CD4-positive, alpha-beta T cell treated with Interleukin-1 beta for 1 hour (primary cell): ENCODE measurements at places on chromosomes 11 and 22.

DNA sequence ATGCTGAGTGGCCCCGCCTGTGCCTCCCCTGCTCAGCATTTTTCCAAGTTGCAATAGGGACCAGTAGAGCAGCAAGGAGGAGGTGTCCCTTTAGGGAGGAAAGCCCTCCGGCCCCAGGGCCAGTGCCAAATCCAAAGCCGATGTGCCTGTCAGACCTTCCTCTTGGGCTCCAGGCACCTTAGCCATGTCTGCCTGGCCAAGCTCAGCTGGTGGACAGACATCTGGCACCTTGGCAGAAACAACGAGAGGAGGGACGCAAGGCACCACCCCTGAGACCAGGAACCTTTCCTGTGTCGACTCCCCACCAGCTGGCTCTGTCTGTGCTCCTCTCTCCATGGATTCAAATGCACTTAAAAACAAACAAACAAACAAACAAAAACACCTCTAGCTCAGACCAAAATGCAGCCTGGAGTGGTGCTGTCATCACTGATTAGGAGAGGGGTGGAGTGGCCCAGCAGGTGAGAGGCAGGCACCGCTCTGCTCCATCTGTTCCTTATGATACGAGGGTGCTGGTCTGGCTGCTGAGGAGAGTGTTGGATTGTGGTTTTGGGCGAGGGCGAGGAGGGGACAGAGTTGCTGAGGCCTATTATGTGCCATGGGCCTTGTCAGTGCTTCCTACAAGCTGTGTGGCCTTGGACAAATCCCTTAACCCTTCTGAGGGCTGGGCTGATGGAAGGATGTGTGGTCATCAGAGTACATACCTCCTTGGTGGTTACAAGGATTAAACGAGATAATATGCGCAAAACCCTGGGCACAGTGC lies 46.2 kb downstream of the TP53I11 start:
- DNase-seq = no peak

DNA sequence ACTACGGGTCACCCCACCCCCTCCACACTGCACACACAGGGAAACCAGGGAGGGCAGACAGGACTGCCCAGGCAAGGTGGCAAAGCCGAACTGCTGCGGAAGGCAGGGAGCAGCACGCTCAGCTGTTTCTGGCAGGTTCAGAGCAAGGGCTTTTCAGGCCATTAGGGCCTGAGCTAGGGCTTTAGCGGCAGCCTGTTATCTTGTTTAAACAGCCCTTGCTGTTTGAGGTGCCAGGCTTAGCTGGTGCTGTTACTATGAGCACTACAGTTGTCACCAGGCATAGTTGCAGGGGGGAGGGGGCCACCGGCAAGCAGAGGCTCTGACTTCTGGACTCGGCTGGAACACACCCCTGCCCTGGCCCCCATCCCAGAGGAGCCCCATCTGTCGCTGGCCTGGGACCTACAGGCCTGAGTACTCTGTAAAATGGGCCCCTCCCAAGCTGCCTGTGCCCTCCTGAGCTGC lies 34.9 kb downstream of the RSPH14 start:
- DNase-seq = no peak

- DNase-seq = no peak
These were observed 134.5 kb downstream of the PLEKHA7 start for GRCh38 chr11:16879690-16880089.

DNA sequence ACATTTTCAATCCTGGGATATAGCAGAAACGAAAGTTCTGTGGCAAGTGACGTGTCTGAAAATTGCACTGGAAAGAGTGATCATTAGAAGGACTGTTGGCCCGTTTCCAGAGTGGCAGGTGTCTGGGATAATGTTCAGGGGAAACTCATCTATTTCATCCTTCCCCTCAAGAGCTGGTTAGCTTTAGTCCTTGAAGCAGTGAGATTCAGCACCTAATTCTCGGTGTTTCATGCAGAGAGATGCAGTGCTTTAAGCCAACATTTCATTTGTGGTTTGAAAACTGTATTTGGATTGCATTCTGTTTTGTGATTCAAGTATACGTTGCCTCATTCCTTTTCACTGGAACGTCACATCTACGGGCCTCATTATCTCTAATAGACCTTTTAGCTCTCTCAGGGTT lies 205.0 kb upstream of the RAG2 start:
- no peak for DNase-seq

- no peak for DNase-seq
These were observed 28.5 kb upstream of the CCDC34 start for GRCh38 chr11:27391331-27392015.

DNA sequence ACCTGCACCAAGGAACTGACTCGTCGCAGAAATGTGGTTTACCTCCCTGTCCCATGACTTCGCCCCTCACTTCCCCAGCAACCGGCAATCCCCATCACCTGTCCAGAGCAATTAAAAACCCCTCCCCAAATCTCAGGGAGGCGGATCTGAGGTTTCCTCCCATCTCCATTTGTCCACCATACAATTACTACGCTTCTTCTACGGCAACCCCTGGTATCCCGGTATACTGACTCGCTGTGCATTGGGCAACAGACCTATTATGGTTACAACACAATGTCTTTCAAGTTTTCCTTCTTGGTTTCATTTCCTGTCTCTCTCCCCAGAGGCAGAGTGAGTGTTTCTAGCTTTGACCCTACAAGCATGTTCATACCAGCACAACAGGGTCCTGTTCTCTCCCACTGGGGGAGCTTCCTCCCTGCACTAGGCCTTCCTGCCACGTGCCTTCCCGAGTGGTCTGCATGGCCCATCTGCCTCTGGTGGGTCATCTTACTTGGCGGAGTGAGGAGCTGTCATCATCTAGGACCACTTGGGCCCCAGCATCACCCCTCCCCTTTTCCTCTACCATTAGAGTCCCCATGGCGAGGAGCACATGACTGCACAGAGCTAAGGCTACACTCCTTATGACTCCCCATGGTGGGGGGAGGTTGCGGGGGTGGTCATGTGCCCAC lies 30.3 kb upstream of the NAP1L4 start:
- DNase-seq = no peak

DNA sequence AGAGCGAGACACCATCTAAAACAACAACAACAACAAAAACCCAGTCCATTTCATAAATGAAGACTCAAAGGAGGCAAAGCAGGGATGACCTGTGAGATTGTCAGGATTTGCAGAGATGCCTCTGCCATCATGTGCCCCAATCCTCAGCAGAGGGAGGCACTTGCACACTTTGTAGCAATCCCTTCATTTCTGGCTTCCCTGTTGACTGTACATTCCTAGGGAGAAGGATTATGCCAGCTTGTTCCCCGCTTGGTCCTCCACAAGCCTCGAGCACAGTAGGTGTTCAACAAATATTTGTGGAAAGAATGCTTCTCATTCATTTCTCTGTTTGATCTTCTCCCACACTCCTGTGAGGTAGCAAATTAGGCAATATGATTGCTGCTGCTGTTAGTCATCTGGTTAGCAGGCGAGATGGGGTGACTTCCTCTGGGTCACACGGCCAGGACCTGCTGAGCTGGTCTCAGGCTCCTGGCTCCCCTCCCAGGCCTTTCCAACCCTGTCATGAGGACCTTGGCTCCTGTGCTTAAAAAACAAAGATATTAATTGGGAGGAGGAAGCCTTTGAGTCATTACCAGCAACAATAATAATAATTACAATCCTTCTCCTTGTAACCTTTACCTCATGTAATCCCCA lies 34.1 kb downstream of the LIF start:
- peak; percentile 68 for DNase-seq

DNA sequence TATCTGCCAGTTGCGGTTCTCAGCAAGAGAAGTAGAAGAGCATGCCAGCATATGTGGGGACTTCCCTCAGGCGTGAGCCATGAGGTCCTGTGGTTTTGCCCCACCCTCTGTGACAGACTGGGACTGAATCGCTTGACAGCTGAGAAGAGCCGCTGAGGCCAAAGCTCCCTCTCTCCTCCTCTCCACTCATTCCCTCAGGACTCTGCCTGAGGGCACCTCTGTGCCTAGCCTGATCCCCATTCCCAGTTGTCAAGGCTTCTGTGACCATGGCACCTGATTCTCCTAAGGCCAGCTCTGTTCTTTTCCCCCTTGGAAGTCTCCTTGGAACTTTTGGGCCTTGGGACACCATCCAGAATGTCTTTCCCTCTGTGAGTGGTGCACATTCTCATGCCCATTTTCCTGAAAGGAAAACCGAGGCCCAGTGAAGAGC lies 27.0 kb downstream of the ART5 start:
- peak; percentile 47 for DNase-seq

- DNase-seq = no peak
These were observed 8.3 kb upstream of the DCHS1 start for GRCh38 chr11:6663794-6664469.

DNA sequence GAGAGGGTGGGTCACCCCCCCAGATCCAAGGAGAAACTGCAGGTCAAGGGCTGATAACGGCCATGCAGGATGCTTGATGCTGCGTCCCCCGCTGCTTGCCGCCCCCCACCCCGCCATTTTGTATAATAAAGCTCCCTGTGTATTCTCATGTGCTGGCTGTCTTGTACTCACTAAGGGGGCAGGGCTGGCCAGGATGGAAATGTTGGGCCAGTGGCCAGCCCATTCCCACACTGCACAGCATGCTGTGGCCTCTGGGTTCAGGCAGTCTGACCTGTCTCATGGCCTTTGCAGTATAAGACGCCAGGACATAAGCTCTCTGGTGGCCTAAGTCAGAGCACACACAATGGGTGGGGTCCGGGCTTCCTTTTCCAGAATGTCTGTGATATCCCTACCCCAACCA lies 421 bp upstream of the PRR33 start:
- DNase-seq = no peak

- no peak for DNase-seq
These were observed 99.8 kb upstream of the ALX4 start for GRCh38 chr11:44409558-44410236.

DNA sequence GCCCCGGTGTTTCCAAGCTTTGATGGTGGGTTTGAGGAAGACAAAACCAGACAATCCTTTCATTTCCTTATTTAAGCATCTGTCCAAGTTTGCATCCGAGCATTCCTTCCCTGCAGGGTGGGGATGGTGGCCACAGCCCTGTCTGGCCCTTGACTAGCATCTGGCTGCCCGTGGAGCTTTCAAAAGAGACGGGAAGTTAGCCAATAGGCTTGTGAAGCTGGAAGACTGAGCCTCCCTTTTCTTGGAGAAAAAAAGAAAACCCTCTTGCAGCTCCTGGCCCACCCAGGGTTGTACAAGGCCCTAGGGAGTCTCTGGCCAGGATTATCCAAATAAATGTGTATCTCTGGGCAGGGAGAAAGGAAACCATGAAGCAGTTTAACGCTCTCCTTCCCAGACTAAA lies 60.6 kb downstream of the MICAL2 start:
- DNase-seq = no peak

DNA sequence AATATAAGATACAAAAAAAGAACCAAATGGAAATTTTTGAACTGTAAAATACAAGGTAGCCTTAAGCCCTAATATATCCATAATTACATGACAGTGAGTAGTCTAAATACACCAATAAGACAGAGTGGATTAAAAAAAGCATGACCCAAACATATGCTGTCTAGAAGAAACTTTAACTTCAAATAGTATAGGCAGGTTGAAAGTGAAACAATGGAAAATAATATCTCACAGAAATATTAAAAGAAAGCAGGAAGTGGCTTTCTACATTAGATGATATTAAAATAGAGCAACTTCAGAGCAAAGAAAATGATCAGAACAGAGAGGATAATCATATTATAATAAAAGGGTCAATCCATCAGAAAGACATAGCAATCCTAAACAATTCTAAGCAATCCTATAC lies 21.8 kb downstream of the DCUN1D5 start:
- DNase-seq = peak; percentile 19

- no peak for DNase-seq
These were observed 66.9 kb downstream of the KCNQ1 start for GRCh38 chr11:2511421-2512369.

- DNase-seq = no peak
These were observed 1.2 kb downstream of the SERGEF start for GRCh38 chr11:18011633-18012032.

- DNase-seq = no peak
These were observed 2.3 kb upstream of the OSBP start for GRCh38 chr11:59617876-59618275.

- no peak for DNase-seq
These were observed 5.0 kb downstream of the PLCB3 start for GRCh38 chr11:64256300-64256699.

DNA sequence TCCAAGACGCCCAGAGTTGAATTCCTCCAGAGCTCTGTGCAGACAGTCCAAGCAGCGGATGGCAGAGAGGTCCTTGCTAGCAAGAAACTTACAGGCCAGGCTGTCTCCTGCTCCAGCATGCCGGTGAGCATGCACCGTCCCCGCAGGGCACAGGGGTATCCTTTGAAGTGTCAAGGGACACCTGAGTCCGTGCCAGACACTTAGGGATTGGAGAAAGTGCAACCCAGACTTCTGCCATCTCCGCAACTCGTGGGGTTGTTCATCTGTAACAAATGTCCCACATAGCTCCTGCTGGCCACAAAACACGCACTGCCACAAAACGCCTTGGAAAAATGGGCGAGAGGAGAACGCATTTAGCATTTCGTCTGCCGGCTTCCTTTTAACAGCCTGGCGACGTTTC lies 13.3 kb downstream of the TSPO start:
- DNase-seq = no peak

DNA sequence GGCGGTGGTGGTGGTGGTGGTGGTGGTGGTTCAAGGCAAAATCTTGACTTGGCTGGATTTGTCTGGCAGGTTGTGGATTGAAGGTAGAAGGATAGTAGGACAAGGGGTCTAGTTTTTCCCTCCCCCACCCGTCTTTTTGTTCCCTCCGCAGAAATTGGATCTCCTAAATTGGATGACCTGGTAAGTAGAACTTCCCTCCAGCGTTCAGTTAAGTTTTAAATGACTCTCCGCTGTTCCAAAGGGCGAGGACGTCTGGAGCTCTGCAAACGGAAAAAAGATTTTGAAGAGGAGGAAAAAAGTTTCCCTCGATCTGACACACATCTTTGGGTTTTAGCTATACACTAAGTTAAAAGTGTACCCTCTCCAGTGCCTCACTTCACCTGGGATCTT lies 422 bp upstream of the LGR4 start:
- no peak for DNase-seq

- DNase-seq = no peak
These were observed 12.2 kb upstream of the VPS37C start for GRCh38 chr11:61173456-61173855.

GRCh38 chr11:17405232-17406005 lies 17.0 kb upstream of the KCNJ11 start:
- no peak for DNase-seq

DNA sequence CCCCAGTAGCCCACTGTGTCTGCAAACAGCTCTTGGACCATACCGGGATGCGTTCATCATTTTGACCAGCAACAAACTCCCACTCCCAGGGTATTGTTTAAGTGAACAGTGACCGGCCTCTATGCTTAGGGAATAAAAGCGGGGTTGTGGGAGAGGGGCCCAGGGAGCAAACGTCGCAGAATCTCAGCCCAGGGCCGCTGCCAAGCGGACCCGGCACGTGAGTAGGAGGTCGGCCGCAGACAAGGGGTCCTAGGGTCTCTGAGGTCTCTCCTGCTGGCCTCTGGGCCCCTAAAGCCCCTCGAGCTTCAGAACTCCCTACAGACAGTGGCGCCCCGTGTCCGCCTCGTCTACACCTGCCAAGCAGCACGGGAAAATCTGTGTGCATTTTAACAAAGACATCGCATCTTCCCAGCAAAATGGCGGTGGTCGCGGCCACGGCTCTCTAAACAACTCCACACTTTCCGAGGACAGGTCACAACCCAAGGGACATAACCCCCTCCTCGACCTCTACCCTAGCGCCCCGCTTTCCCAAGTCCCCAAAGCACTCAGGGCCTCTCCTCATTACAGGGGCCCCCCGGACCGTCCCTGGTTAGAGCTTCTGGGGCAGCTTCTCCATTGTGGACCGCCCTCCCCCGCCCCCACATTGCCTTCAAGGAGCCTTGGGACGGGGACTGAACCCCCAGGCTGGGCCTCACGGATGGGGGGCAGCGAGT lies 3.9 kb upstream of the GCAT start:
- no peak for DNase-seq

GRCh38 chr11:46159680-46160079 lies 38.4 kb upstream of the PHF21A start:
- DNase-seq = no peak
